ENCODE measurements at places on chromosomes 13 and 19.

DNA sequence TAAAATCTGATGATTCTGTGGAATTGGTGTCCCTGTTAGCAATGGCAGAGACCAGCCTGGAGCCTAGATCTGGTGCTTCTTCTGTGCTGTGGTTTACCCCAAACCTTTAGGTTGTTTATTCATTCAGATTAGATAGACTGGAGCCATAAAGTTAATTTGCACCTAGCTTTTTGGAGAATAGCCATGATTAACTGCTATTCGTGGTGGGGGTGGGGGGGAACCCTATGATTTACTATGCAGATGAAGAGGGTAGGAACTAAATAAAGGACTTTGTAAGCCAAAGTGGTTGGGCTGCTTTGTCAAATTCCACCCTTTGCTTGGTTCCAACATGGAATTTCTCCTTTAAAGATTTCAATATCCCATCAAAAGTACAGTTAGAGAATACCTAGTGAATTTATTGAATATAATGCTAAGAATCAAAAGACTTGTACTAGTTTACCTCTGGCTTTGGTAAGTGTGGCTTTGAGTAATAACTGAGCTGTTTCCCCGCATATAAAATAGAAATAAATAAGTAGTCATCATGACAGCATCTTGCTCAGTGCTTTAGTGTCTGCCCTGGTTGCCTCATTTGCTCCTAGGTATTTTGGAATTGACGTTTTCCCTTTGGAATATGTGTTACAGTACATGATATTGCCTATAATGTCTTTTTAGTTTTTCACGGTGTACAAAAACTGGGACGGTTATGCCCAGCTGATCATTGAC is 27.6 kb downstream of the SKA3 start:
- no peak for DNase-seq

- DNase-seq, result no peak
Measured at GRCh38 chr13:40777809-40778175, 6.8 kb upstream of the MRPS31 start.

GRCh38 chr13:95503662-95504061 is 48.9 kb upstream of the CLDN10 start:
- no peak for DNase-seq

DNA sequence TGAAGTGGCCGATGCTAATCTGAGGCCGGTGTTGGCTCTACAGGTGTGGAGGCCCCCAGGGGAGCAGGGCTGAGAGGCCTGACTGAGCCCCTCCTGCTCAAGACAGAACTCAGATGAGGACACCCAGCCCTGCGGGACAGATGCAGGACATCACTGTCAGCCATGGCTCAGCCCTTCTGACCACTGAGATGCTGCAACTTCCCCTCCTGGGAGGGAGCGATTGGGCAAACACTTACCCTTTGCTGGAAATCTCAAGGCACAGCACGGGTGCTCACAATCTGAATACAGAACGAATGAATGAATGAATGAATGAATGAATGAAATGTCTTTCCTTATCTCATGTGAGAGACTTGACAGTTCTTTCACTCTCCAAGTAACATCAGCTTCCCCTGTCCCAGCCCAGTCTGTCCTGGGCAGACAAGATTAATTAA is 3.5 kb upstream of the SIGLEC7 start:
- no peak for DNase-seq

DNA sequence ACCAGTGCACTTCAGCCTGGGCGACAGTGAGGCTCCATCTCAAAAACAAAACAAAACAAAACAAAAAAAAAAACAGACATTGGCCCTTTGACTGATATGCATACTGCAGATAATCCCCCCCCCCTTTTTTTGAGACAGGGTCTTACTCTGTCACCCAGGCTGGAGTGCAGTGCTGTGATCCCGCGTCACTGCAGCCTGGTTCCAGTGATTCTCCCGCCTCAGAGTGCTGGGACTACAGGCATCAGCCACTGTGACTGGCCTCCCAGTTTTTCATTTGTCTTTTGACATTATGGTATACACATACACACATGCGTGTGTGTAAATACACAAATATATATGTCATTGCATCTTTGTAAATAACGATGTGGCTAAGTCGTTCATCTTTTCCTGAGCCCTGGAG is 61.8 kb downstream of the ATP11A start:
- DNase-seq, result no peak

DNA sequence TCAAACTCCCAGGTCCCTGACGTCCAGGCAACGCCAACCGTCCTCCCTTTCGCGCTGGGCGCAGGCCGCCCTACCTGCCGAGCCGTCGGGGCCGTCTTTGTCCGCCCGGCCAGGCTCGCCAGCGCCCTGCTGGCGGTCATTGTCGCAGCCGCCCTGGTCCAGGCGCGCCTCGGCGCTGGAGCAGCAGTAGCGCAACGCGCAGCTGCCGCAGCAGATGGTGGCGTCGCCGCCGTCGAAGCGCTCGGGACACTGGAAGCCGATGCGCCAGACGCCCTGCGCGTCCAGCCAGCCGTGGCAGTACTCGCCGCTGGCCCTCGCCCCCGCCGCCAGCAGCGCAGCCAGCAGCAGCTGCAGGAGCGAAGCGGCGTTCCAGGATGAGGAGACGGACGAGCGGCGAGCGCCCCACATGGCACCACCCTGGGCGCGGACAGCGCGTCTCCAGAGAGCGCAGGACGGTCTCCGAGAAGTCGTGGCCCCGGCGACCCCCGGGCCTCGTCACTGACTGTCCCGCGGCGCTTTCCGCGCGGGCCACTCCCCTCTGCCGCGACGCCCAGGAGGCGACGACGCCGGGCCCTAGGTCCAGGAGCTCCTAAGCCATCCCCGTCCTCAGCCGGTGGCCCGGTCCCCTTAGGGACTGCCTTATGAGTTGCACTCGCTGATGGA is 1.1 kb downstream of the SHISA2 start:
- DNase-seq, result no peak

GRCh38 chr19:16834747-16835146 is 5.5 kb downstream of the SIN3B start:
- DNase-seq, result no peak

DNA sequence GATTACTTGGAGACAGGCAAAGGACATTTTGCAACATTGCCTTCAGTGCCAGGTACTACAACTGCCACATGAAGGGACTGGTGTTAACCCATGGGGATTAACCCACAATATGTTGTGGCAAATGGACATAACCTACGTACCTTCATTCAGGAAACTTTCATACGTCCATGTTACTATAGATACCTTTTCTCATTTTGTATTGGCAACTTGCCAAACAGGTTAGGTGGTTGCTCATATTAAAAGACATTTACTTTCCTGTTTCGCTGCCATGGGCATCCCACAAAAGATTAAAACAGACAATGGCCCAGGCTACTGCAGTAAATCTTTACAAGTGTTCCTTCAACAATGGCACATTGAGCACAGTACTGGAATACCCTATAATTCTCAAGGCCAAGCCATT is 925.3 kb downstream of the SLITRK6 start:
- no peak for DNase-seq

DNA sequence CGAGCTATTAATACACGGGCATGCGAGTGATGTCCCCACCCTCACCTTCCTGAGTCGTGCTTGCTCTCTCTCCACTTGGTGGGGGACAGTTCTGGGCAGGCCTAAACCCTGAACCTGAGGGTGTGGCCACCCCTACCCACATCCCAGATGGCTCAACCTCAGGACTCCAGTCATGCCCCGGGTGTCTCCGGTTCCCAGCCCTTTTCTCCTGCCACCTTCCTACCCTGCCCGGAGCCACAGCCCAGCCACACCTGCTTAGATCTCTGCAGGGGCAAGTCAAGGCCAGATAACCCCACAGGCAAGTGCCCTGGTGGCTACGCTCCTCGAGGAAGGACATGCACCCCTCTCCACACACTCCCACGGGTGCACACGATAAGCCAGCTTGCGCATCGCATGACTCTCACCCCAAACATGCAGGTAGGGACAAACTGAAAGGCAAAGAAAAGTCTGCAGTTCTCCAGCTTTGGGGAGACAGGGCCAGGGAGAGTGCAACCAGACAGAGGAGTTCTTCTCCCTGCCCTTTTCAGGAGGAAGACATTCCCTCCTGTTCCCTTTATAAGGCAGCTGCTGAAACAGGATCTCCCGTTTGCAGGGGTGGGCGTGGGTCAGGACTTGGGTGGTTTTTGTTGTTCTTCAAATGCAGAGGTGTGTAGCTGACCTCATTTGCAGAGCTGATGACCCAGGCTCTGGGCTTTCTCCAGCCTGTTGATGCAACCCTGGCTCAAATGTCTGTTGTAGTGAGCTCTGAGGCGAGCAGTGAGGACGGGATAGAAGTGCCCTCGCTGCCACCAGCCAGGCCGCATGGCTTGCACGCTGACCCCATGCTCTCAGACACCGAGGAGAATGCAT is 88.6 kb downstream of the DPF1 start:
- DNase-seq, result no peak

DNA sequence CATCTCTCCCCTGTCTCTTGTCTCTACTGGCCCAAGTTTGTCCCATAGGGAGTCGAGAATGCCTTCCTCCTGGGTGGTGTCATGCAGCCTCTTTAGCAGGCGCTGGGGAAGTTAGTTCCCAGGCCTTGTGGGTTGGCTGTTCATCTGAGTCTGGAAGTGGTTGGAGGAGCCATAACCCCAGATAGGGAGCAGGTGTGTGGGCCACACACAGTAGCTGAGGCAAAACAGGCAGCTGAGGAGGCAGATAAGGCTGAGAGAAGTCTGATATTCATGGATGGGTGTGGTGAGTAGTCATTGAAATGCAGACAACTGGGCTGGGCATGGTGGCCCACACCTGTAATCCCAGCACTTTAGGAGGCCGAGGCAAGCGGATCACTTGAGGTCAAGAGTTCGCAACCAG is 40.9 kb upstream of the KPNA3 start:
- DNase-seq, result no peak

DNA sequence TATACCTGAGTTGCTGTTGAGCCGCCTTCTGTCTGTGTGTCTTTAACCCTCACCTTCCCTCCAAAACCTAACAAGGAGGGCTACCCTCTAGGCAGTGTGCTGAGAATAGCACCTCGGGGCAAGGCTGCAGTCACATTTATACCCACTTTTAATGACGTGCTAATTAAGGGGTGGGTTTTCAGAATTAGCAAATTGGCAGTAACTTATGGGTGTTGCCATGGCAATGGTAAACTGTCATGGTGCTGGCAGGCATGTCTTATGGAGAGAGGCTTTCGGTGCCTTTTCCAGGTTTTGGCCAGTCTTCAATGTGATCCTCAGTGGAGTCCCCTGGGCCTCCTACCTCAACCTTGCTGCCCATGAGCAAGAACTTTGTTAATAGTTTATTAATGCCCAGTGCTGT is 1.2 kb upstream of the PNMA8A start:
- no peak for DNase-seq

DNA sequence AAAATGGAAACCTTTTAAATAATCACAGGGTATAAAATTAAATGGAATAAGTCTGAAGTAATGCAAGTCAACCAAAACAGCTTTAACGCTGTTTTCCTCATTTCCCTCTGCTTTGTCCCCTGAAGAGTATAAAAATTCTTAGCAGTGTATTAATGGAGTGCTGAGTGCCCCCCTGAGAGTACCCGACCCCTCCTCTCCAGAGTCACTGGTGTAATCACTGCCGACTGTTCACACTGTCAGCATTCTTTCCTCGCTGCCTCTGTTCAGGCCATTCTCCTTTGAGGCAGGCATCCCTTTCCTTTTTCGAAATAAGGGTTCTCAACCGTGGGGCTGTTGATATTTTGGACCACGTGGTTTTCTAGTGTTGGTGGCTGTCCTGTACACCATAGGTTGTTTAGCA is 146.9 kb upstream of the SLC10A2 start:
- DNase-seq, result no peak

- no peak for DNase-seq
Measured at GRCh38 chr13:25738342-25739196, 313.2 kb downstream of the SHISA2 start.
